ENCODE measurements at places on chromosomes 3 and 15. TPM values are rescaled to one million over a fixed set of nuclear protein-coding genes. Genes with fewer than 3 reads are reported as not detected.

CDHR4 gene
- total RNA-seq = not detected

FAM3D gene
- 214 TPM for total RNA-seq

SGO1 gene
- total RNA-seq = 1.3 TPM

DAPK2 gene
- 8.8 TPM for total RNA-seq

KCNAB1 gene
- 1.9 TPM for total RNA-seq

PPP2R3A gene
- total RNA-seq = 15.6 TPM

ZNF106 gene
- 34.6 TPM for total RNA-seq

FAM81A gene
- total RNA-seq = 1.6 TPM

MFAP1 gene
- 17.5 TPM for total RNA-seq

GRCh38 chr3:138397983-138398382, 36.4 kb upstream of the ESYT3 start:
- DNase-seq = no peak

- DNase-seq = no peak
These were observed 41.7 kb upstream of the PRR23E start for GRCh38 chr3:127151251-127151564.

- DNase-seq = no peak
These were observed 14.9 kb upstream of the RFT1 start for GRCh38 chr3:53144862-53145712.

GRCh38 chr15:33443708-33444107, 132.9 kb downstream of the RYR3 start:
- DNase-seq = no peak

DNA sequence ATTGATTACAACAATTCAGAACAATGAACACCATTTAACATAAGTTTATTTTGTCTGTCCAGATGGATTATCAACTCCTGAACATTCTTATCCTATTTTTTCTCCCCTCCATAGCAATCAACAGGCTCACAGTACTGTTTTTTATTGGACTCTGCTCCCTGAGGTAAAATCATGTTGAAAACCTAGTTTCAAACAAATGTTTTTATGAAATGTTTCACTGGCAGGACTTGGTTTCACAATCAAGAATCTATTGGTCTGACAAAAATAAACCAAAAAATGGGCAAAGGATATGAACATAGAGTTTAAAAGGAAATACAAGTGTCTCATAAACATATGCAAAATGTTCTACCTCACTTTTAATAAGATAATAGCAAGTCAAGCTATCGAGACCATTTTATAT, 2.6 kb upstream of the MYRIP start:
- no peak for DNase-seq

DNA sequence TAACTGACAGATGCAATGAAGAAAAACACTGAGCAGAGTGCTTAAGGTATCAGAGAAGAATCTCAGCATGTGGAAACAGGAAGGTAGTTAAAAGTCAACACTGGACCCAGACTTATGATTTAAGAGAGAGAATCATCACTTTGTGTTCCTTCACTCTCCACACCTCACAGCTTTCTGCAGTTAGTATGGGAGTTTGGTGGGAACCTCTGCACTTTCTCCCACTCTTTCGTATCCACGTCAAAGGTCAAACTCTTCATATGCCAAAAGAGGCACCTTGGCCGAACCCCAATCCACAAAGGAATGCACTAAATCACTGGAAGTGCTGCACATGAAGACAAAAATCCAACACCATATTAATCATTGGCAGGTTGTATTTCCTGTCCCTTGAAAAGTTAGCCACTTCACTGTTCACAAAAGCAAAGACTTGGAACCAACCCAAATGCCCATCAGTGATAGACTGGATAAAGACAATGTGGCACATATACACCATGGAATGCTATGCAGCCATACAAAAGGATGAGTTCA, 361.2 kb downstream of the MAGI1 start:
- DNase-seq = no peak

DNA sequence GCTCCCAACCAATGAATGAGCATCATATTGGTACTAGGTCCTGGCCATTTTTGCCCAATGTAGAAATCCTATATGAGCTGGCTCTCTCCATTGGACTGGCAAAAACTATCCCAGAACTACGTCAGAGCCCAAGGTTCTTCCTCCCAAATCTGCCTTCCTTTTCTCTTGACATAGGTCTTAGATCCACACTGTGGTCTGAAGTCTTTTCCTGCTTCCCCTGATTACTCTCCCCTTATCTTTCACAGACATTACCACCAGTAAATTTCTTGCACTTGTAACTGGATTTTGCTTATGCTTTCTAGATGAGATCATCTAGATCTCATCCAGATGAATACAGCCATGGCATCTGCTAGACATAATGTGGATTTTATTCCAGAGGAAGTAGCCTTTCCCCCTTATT, 141.2 kb upstream of the GADL1 start:
- no peak for DNase-seq

DNA sequence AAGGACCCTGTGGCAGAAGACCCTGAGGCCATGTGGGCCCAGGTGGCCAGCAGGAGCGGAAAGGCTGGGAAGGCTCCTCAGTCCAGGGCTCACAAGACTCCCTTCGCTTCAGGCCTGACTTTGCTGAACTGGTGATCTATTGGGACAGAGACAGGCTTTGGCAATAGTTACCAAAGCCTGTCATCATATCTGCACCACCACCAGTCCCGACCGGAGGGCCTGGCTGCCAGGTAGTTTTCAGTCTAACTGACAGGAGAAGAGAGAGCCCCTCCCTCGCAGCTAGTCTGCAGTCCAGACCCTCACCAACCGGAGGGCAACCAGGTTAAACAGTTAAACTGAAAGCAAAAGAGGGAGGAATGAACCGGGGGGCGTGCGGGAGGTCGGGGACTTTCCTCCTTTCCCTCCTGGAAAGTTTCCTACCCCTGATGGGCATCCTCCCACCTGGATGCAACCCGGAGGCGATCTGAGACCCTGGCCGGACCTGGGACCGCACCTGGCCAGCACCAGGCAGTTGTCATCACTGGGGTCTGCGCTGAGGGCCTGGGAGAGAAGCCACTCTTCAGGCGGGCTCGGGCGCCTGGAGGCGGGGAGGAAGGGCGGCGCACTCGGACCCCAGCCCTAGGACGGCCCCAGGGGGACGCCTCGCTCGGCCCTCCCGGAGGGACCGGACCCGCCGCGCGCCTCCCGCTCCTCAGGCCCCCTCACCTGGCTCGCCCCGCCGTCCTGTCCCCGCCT, 435 bp downstream of the RAB27A start:
- no peak for DNase-seq

- no peak for DNase-seq
These were observed 7.9 kb downstream of the FAM162A start for GRCh38 chr3:122391681-122392446.

DNA sequence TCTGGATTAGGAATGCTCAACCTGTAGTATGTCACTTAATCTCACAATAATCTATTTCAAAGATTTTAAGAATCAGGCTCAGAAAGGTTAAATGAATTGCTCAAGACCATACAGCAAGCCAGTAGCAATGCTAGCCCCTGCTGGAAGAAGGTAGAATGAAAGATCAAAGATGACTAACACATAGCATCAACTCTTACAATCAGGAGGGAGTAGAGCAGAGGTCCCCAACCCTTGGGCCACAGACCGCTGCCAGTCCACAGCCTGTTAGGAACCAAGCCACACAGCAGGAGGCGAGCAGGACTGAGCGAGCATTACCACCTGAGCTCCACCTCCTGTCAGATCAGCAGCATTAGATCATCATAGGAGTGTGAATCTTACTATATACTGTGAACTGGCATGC, 15.5 kb upstream of the GATM start:
- no peak for DNase-seq

GRCh38 chr15:84006421-84006820, 229.2 kb upstream of the GOLGA6L4 start:
- no peak for DNase-seq

GRCh38 chr3:146929696-146930095, 324.6 kb upstream of the PLSCR5 start:
- no peak for DNase-seq

- DNase-seq = no peak
These were observed 24.1 kb upstream of the MRPL3 start for GRCh38 chr3:131526801-131527347.

DNA sequence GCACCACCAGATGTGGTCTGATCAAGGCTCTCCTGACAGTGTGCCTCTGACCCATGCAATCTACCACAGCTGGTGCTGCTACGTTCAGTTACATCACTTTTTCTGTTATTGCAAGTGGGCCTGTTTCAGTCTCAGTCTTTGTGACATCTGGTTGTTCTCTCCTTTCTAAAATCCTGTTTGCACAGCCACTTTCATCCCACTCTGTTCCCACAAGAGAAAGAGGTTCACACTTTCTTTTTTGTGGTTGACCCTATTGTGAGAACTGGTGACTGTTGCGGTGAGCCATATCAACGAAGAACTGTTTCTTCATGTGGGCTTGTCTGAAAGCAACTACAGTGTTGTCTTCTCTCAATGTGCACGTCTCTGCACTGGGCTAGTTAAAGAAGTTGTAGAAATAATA, 342.8 kb upstream of the ARPP21 start:
- no peak for DNase-seq

DNA sequence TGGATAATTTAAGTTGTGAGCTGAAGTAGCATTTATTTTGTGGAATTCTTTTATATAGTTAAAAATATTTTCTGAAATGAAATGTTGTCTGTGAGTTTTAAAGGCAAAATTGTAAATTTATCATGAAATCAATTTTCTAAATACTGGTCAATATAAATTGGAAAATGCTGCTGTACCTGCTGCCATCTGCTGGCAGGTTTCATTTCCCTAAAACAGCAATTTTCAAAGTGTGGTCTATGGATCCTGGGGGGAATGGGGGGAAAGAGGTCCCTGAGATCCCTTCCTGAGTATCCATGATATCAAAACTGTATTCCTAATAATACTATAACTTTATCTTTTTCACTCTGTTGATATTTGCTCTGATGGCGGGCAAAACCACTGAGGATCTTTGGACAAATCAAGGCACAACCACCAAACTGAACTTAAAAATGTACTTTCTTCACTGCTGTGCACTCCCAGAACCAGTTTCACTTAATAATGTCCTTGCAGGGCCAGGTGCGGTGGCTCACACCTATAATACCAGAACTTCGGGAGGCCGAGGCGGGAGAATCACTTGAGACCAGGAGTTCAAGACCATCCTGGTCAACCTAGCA, 17.2 kb upstream of the CCR4 start:
- DNase-seq = no peak

GRCh38 chr15:101020945-101021344, 101.8 kb downstream of the LRRK1 start:
- DNase-seq = no peak
